CD4-positive, alpha-beta T cell treated with Interleukin-12 subunit alpha and Interleukin-12 subunit beta, for 1 hour (primary cell): ENCODE measurements at places on chromosomes 1 and 21.

DNA sequence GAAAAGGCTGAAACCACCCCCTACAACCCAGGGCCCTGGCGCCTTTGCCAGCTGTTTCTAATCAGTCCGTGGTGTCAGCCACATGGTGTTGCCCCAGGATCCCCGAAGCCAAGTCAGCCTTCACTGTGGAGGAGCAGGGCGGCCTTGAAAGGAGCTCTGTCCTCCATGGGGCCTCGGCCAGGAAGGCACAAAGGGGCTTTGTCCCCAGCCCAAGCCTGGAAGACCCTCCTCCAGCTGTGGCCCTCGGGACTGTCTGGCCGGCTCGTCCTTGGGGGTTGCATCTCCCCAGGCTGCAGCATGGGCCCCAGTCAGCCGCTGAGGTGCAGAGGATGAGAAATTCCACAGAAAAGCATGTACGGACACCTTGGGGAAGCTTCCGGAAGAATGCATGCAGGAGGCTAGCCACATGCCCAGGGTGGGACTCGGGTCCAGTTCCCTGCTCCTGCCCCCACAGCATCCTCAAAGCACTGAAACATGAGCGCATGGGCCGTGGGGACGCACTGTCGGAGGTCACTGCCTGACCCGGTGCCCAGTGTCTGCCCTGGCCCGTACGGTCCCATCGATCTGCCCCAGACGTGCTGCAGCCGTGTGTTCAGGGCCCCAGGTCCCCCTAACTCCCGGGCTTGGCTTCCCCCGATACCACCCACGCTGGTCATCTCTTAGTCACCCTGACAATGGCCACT is 38.6 kb upstream of the POFUT2 start:
- no peak for DNase-seq

DNA sequence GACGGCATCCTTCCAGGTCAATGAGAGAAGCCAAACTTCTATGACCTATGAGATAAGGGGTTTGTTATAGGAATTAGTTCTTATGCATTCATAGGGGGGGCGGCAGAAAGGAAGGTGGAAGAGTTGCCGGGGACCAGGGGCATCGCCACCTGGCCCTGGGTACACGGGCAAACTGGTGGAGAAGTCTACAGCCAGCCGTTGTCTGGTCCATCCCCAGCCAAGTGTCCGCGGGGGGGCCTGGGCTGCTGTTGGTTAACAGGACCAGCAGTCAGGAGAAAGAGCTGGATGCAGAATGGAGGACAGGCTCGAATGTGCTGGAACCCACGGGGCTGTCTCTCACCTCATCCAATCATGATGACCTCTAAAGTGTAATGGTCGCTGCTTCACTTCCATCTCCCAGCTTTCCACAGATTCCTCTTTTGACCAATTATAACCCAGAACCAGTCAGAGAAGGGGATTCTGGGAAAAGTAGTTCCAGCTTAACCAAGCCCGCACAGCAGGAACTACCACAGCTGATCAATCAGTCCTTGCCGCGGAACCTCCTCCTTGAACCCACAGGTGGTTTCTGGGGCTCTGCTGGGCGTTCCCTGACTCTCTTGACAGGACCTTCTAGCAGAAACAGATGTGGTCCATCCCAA is 17.8 kb downstream of the TMEM51 start:
- no peak for DNase-seq

- DNase-seq = no peak
Measured at GRCh38 chr1:154167461-154167860, 12.6 kb upstream of the NUP210L start.

GRCh38 chr1:152520561-152521090 is 6.3 kb downstream of the CRCT1 start:
- DNase-seq = no peak

- no peak for DNase-seq
Measured at GRCh38 chr1:68359045-68359444, 90.7 kb downstream of the RPE65 start.

GRCh38 chr1:17728123-17728712 is 26.9 kb upstream of the ACTL8 start:
- DNase-seq = no peak

GRCh38 chr1:102897557-102897956 is 210.8 kb downstream of the COL11A1 start:
- DNase-seq = no peak

DNA sequence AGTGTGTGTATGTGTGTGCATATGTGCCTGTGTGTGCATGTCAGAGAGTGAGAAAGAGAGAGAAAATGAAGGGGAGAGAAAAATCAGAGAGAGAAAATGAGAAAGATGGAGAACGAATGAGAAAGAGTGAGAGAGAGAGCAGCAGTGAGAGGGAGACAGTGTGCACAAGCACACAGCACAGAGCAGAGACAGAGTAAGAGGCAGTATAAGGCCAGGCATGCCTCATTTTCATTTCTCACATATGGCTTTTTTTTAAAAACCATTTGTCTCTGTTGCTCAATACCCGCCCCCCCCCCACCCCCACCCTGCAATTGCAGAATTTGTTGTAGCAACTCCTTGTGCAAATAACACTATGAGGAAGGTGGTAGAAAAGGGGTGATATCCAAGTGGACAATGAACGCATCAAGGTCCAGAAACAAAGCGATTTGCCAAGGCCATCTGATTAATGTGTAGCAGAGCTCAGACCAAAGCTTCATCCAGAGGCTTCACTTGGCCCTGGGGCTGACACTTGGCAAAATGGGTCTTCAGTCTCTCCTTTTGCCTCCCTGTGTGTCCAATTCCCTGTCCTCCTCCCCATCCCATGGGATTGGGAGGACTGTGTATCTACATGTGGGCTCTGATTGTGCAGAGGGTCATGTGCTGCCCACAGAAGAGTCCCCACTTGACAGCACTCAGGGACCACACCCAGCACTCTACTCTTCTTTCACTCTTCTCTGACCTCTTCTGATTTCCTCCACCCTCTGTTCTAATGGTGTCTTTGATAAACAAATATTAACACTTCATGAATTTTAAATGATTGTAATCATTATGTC is 38.9 kb upstream of the HSD3B1 start:
- no peak for DNase-seq
